ENCODE measurements at places on chromosomes 4 and X.

DNA sequence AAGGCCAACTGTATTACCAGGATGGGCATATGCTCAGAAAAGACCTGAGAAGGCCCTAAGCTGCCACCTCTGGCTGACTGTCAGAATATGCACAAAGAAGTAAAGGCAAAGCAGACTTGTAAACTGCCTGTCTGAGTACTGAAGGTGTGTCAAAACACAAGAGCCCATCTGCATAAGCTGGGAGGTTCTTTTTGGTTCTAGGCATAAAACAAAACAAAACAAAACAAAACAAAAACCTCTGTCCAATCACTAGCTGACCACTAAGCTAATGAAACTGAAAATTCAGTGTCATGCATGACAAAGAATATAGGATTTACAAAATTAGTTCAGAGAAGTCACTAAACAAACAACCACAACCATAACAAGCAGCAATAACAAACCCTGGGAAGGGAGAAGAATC lies 20.6 kb downstream of the SH3D19 start:
- DNase-seq = no peak

GRCh38 chrX:16524316-16524715 lies 125.6 kb upstream of the S100G start:
- DNase-seq = no peak

GRCh38 chrX:40177942-40178715 lies 80.4 kb upstream of the BCOR start:
- no peak for DNase-seq

- no peak for DNase-seq
Observed at GRCh38 chr4:185207466-185207865, 1.9 kb upstream of the SNX25 start.

DNA sequence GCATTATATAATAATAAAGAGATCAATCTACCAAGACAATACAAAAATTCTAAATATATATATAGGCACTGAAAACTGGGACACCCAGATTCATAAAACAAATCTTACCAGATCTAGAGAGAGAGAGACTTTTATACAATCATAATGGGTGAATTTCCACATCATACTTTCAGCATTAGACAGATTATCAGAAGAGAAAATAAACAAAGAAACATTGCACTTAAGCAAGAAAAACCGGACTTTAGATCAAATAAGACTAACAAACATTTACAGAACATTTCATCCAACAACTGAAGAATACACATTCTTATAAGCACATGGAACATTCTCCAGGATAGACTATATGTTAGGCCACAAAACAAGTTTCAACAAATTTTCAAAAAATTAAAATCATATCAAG lies 245.1 kb downstream of the INPP4B start:
- no peak for DNase-seq

DNA sequence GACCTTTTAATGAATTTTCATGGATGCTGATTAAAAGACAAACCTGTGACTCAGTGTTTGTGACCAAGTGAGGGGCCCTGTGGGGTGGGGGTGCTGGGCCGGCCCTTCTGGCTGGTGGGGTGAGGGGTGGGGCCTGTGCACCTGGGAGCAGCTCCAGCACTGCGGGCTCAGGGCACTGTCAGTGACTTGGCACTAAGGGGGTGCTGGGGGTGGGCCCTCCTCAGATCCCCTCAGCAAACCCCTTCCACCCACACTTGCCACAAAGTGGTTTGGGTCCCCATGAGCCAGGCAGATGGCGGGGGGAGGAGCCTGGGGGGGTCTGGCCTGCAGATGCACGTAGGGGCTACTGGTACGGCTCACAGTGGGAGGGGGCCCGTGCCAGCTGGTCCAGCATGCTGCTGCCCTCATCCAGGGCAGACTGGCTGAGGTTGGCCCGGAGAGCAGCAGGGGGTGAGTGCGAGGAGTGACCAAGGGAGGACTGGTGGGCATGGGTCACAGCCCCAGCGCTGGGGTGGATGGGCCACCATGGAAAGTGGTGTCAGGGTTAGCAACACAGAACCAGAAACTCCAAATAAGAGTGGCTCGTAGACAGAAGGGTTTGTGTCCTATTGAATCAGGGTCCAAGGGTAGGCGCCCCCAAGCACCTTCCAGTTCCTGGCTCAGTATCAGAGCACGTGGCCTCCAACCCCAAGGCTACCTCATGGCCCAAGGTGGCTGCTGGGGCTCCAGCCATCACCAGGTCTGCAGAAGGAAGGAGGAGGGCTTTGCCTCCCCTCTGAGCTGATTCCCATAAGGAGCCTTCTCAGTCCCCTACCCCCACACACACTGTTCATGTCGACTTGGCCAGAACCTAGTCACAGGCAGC lies 10.1 kb downstream of the NKX1-1 start:
- DNase-seq = no peak

GRCh38 chr4:112766422-112766821 lies 129.5 kb downstream of the LARP7 start:
- no peak for DNase-seq

DNA sequence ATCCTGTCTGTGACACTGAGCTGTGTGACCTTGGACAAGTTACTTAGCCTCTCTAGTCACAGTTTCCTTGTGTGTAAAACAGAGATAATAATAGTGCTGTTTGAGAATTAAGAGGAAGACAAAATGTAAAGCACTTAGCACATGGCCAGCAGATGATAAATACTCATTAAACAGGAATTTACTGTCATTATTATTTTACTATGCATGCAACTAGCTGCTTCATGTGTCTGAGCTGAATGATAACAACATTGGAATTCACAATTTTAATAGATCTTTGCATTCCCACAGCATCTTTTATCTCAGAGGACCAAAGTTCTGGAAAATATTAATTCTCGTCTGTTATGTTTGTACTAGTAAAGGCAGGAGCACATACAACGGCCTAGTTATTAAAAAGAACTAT lies 79.2 kb upstream of the TET2 start:
- DNase-seq = no peak

GRCh38 chr4:82123934-82124333 lies 249.9 kb downstream of the HNRNPD start:
- DNase-seq = no peak
